ENCODE measurements at places on chromosomes 4 and X.

DNA sequence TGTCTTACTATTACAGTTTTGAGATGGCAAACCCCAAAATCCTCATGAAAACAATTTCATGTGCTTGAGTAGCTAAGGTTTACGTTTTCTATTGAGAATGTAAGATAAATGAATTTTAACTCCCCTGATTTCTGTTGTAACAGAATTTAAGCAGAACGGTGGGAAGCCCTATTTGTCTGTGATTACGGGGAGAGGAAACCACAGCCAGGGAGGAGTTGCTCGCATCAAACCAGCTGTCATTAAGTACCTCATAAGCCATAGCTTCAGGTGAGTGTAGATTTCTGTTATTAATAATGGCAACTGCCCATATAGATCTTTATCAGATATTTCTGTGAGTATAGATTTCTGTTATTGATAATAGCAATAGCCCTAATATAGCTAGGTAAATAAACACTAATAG lies 44.2 kb upstream of the RHOH start:
- DNase-seq, result peak; percentile 55

GRCh38 chrX:101764538-101764937 lies 104.9 kb upstream of the ARMCX2 start:
- DNase-seq, result no peak

DNA sequence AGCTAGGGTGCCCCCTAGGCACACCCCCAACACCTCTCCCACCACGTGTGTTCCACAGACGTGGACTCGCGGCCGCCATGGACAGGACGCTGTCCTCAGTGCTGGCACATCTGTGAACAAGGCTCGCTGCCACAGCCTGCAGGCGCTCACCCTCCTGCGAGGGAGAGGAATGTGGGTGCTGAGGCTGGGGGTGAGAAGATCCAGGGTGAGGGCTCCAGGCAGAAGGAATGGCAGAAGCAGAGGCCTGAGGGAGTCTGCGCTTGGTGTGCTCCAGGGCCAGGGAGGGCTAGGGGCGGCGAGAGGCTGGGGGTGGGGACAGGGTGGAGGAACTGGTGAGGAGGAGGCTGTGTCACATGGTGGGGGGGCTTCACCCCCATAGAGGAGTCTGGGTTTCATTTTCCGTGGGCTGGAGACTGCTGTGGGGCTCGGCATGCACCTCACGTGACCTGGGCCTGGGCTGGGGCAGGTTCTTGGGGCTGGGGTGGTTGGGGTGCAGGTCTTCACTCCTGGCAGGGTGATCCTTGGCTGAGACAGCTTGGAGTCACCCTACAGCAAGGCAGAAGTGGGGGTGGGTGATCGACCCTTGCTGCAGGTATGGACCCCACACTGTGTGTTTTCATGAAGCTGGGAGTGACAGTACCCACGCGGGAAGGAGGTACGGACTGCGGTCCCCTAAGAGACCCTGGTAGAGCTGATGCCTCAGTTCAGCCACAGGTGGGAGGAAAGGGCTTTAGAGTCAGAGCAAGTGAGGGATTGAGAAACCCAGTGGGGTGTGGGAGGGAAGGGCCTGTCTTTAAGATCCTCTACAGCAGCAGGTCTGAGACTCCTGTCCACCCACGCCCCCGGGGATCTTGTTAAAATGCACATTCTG lies 103.7 kb downstream of the PSAPL1 start:
- no peak for DNase-seq

DNA sequence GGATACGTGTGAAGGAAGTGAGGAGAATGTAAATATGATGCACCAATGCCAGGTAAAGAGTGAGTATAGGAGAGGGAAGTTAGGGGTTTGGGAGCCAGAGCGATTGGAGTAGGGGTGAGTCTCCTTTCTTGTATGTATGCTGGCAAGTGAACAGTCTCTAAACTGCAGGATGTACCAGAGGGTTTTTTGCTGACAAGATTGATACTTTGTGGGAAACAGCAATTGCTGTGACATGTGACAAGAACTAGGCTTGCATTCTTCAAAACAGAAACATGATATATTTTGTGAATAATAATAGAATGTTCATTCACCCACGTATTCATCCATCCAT lies 706 bp downstream of the CHIC1 start:
- DNase-seq, result peak; percentile 40
